Stimulated activated naive CD4-positive, alpha-beta T cell (primary cell): ENCODE measurements at places on chromosomes 2 and 18.

- no peak for DNase-seq
Observed at GRCh38 chr2:62495761-62496160, 10.2 kb downstream of the TMEM17 start.

DNA sequence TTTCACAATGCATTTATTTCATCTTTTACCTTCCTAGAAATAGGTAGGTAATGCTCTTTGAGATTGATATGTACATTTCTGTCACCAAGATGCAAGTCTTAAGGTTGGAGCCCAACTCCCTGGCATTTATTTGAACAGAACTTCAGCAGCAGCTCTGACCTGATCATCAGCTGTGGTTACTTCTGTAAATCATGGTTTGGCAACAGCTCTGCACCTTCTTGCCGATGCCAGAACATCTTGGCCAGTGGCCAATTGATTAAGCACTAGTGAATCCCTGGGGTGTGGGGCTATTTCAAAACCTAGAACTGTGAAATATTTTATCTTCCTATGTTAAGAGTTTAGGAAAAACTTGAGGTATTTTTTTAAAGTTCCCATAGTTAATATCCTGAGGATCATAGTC is 124.8 kb upstream of the NYAP2 start:
- DNase-seq, result no peak

GRCh38 chr2:133956434-133956935 is 297.4 kb upstream of the MGAT5 start:
- DNase-seq, result no peak

- DNase-seq, result no peak
Observed at GRCh38 chr2:142892715-142893114, 15.3 kb downstream of the KYNU start.

- no peak for DNase-seq
Observed at GRCh38 chr2:238682536-238682935, 165.3 kb upstream of the TWIST2 start.

GRCh38 chr2:190515687-190516086 is 18.8 kb downstream of the NEMP2 start:
- no peak for DNase-seq
